AG08395 (cell line): ENCODE measurements at places on chromosomes 5 and 9.
A peak's percentile ranks its signal among the peaks of the same experiment; 100 is the strongest.

DNA sequence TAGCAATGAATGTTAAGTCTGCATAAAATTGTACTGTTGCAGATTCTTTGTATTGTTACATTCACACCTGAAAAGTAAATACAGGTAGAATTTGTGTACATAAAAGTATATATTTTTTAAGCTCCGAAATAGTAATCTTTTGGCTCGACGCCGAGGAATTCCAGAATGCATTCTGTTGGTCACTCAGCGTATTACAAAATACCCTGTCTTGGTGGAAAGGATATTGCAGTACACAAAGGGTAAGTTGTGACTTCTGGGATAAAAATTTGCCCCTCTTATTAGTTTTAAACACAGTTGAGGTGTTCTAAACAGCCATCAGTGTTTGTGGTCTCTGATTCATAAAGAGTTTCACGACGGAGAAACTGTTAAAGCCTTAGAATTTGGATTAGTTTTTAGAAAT, 257.6 kb downstream of the ARHGEF28 start:
- DNase-seq, result no peak

- no peak for DNase-seq
Measured at GRCh38 chr9:34710023-34710422, at the start of gene CCL21. Gene CCL21, minus strand, starts transcription at chr9:34710136. Its CDS starts 70 bp downstream, at chr9:34710066.

DNA sequence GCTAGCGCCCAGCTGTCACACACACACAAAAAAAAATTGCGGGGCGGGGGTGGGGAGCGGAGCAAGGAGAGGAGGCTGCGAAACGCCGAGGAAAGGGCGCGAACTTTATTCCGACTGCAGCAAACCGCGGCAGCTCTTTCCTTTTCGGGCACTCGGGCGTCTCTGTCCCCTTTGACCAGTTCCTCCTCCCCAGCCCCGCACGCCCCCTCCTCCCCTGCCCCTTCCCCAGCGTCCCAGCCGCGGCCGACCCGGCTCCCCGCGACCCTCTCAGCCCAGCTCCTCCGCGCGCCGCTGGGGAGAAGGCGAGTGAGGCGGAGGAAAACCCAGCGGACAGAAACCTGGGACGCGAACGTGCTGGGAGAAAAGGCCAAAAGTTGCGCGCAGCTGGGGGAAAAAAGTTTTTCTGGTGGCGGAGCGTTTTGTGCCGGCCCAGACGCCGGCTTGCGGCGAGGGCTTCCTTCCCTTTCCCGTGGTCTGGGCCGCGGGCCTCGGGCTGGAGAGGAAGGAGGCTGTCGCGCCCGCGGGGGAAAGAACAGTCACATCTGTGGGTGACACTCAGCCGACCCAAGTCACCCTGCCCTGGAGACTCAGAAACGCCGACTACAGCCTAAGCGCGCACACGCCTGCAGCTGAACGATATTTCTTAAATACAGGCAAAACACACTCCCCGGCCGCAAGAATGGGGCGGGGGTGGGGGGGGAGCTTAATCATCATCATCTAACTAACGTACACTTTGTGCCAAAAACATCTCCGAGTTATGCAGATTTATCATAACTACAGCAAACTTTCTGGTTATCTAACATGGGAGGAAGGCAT, 1.1 kb upstream of the BNC2 start:
- DNase-seq, result peak; percentile 66

DNA sequence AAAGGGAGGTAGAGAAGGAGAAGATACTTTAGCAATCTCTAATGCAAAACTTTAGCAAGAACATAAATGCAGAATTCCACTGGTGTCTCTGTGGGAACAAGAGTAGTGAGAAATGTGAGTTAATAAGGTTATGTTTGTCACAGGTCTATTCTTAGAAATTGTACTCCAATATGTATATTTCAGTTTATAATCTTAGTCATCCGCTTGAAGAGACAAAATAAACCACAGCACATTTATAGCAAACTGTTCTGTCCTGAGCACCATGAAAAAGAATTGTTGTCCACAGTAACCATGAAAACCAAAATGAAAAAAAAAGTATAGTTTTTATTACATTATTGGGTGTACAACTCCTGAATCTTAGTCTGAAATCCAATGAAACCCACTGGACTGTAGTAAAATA, 93.6 kb upstream of the TSLP start:
- DNase-seq, result no peak

DNA sequence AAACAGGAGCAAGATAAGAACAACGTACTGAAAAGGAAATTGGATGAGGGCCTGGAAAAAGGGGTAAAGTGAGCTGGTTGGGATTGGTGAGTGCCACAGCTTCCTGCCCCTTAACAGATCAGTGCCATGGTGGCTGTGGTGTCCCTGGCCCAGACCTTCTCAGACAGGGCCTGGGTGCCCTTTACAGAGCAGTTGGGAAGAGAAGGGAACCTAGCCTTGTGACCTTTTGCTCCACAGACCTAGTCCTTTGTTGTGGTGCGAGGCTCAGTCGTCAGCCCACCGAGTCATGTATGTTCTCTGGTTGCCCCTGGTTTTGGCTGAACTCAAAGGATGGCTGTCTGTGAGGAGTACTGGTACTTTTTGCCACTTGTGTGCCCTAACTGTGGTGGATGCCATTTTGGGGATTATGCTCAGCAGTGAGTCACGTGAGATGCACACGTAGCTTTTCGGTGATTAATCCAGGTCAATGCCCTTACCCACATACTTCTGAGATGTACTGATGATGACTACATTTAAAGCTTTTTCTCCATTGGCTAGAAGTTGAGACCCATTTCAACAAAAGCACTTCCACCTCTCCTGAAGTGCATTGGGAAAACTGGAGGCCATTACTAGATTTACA, 48.4 kb downstream of the EXOSC2 start:
- DNase-seq, result peak; percentile 59
